ENCODE measurements at places on chromosomes 3 and 15.

DNA sequence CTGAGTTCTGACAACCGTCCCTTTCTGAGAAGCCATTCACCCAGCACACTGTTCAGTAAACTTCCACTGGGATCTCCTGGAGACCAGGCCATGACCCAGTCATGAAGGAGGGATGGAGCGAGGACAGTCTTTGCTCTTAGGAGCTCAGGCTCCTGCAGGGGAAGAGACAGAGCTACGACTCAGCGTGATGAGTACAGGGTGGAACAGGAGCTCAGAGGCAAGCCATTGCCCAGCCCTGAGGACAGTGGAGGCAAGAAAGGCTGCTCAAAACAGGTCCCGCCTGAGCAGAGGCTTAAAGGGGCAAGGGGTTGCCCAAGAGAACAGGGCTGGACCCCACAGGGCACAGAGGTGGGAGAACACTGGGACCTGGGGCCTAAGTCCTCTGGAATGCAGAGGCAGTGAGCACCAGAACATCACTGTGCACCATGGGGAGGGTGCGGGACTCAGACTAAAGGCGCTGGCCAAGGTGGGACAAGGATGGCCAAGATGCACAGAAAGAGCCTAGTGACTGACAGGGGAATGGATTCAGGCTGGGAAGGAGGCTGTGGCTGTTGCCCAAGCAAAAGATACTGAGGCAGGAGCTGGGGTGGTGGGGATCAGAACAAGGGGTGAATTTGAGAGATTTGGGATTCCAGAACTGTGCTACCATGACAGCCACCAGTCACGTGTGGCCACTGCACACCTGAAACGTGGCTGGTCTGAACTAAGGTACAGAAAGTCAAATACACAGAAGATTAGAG is 25.8 kb downstream of the TMEM43 start:
- peak overlapping the region; percentile 77 for H3K27ac ChIP-seq
- no peak for DNase-seq
- H3K4me3 ChIP-seq, result no peak overlapping the region
- no peaks in the 10 kb centered on the region for H3K27me3 ChIP-seq
- peaks cover 20% of the 10 kb centered on the region for H3K4me1 ChIP-seq

GRCh38 chr3:132088291-132088690 is 53.5 kb upstream of the CPNE4 start:
- peaks cover 16% of the 10 kb centered on the region for H3K4me1 ChIP-seq
- no peak overlapping the region for H3K27ac ChIP-seq
- H3K4me3 ChIP-seq, result no peak overlapping the region

GRCh38 chr3:123618076-123618708 is 33.3 kb upstream of the HACD2 start:
- no peak for DNase-seq
- H3K4me1 ChIP-seq, result peaks cover 25% of the 10 kb centered on the region
- H3K4me3 ChIP-seq, result no peak overlapping the region
- no peaks in the 10 kb centered on the region for H3K36me3 ChIP-seq
- no peak overlapping the region for H3K27ac ChIP-seq

GRCh38 chr3:141083836-141084649 is 32.9 kb downstream of the SPSB4 start:
- DNase-seq, result no peak
- H3K4me3 ChIP-seq, result no peak overlapping the region
- H3K27me3 ChIP-seq, result no peaks in the 10 kb centered on the region
- H3K36me3 ChIP-seq, result no peaks in the 10 kb centered on the region
- peak overlapping the region; percentile 54 for H3K27ac ChIP-seq

DNA sequence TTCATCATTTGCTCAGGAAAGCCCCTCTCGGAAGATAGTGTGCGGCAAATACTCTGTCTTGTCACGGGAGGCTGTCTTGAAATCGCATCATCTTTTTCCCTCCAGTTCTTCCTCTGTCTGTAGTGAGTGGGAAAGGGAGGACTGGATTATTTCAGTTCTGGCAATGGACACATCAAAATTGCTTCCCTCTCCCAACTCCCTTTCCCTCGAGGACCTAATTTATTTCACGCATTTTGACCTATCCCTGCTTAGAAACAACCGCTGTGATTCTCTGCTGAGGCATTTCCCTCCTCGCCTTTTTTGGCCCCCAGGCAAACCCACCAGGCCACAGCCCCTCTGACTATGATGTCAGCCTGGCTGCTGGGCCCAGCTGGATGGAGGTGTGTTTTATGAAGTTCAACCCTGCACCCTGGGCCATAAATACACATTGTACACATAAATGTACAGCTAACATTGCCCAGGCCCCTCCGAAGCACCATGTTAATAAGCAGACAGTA is 138.7 kb upstream of the LRTM1 start:
- H3K4me1 ChIP-seq, result peaks cover 28% of the 10 kb centered on the region
- no peaks in the 10 kb centered on the region for H3K36me3 ChIP-seq
- no peak overlapping the region for H3K27ac ChIP-seq
- no peak for DNase-seq
- H3K4me3 ChIP-seq, result no peak overlapping the region

- no peak overlapping the region for H3K4me3 ChIP-seq
- H3K4me1 ChIP-seq, result peaks cover 11% of the 10 kb centered on the region
- no peaks in the 10 kb centered on the region for H3K27me3 ChIP-seq
- peaks cover 21% of the 10 kb centered on the region for H3K36me3 ChIP-seq
- no peak overlapping the region for H3K27ac ChIP-seq
- no peak for DNase-seq
Measured at GRCh38 chr15:99176757-99177156, 71.9 kb downstream of the SYNM start.

DNA sequence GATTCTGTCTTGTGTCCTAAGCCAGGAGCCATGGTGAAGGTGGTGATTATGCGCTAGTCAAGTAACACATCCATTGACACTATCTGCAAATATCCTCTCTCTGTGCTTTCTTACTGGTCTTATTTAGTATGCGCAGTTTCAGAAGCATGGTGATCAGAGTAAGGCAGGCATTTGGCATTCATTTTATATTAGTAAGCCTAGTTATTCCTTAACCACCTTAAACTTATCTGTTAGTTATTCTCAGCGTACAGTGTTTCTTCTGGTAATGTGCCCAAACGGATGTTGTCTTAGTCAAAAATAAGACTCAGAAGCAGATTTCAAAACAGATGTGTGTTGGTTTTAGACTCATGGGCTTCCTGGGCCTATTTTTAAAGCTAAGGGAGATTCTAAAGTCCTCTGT is 329.2 kb downstream of the GRM7 start:
- no peaks in the 10 kb centered on the region for H3K36me3 ChIP-seq
- H3K27me3 ChIP-seq, result no peaks in the 10 kb centered on the region
- H3K4me1 ChIP-seq, result no peaks in the 10 kb centered on the region
- H3K27ac ChIP-seq, result no peak overlapping the region
- H3K4me3 ChIP-seq, result no peak overlapping the region

DNA sequence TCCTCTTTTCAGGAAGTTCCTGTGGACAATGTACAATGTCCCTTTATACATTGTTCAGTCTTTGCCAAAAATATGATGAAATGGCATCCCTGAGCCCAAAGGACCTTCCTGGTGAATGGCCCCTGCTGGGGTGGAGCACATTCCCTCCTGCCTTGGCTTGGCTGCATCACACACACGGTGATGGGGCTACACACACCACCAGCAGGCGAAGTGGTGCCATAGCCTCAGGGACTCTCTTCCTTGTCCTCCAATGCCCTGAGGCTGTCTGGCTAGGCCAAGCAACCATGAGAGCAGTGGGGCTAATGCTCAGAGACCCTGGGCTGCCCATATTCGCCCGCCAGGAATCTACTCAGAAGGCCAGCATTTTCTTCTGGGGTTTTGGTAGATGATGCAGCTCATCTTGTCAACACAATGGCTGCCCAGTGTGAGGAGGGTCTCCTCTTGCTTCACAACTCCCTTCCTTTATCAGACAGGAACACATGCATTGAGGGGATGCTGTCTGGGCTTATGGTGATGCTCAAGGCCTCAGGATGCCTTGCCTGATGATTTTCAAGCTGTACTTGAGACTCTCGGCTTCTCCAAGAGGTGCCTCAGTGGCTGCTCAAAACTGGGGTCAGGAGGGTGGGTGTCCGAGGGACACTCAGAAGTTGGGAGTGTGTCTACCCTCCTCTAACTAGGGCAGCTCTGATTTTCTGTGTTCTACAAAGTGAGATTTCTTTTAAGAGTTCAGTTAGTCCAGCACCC is 40.9 kb upstream of the EPHB1 start:
- no peak overlapping the region for H3K4me3 ChIP-seq
- DNase-seq, result no peak
- no peaks in the 10 kb centered on the region for H3K27me3 ChIP-seq
- H3K4me1 ChIP-seq, result no peaks in the 10 kb centered on the region
- H3K27ac ChIP-seq, result no peak overlapping the region
- H3K36me3 ChIP-seq, result no peaks in the 10 kb centered on the region

DNA sequence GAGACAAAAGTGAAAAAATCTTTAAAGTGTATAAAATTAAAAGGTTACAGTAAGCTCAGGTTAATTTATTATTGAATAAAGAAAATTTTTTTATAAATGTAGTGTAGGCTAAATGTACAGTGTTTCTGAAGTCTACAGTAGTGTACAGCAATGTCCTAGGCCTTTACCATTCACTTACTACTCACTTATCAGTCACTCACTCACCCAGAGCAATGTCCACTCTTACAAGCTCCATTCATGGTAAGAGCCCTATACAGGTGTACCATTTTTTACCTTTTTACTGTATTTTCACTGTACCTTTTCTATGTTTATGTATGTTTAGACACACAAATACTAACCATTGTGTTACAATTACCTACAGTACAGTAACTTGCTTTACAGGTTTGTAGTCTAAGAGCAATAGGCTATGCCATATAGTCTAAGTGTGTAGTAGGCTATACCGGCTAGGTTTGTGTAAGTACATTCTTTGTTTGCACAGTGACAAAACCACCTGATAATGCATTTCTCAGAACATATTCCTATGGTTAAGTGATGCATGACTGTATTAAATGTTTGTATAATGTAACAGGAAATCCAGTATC is 38.1 kb upstream of the NECTIN3 start:
- no peaks in the 10 kb centered on the region for H3K27me3 ChIP-seq
- no peak overlapping the region for H3K27ac ChIP-seq
- no peak overlapping the region for H3K4me3 ChIP-seq
- H3K4me1 ChIP-seq, result peaks cover 2% of the 10 kb centered on the region
- DNase-seq, result no peak

DNA sequence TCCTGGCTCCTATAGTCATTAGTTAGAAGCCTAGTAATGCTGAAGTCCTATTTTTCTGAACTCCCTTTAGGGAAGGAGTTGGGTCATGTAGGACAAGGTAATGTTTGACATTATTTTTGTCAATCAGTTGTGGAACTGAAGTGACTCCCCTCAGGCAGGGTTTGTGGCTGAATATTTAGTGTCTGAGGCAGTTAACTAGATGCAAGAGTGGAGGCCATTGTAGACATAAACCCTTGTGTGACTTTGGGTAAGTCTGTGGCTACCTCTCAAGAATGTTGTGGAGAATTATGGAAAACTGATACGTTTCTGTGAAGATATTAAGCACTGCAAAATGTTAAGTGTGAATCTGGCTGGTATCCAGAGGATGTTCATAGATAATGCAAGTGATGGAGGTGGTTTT is 125.2 kb upstream of the PHLDB2 start:
- H3K4me1 ChIP-seq, result peaks cover 8% of the 10 kb centered on the region
- H3K4me3 ChIP-seq, result no peak overlapping the region
- H3K27ac ChIP-seq, result no peak overlapping the region
- H3K36me3 ChIP-seq, result peaks cover 14% of the 10 kb centered on the region
- DNase-seq, result no peak
- no peaks in the 10 kb centered on the region for H3K27me3 ChIP-seq

DNA sequence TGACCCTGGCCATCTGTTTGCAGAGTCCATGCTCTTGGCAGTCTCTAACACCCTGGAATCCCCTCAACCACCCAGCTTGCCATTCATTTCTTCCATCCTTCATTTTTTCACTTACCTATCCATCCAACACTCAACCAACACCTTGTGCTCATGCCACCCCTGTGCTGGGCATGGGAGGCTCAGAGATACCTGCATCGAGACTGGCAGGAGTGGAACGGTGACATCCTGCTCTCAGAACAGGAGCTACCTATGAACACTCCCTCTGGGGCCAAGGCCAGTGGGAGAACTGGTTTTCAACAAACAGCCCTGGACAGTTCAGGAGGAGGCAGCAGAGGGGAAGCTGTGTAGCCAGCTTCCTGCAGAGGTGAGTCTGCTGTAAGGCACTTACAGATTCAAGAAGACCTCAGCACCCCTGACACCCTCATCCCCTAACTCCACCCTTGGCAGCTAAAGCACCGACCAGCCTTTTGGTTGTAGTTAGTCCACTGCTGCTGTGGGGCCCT is 19.5 kb upstream of the ATP2B2 start:
- H3K4me1 ChIP-seq, result no peaks in the 10 kb centered on the region
- H3K27me3 ChIP-seq, result no peaks in the 10 kb centered on the region
- no peaks in the 10 kb centered on the region for H3K36me3 ChIP-seq
- H3K27ac ChIP-seq, result no peak overlapping the region
